ENCODE measurements at places on chromosomes 4 and X.

DNA sequence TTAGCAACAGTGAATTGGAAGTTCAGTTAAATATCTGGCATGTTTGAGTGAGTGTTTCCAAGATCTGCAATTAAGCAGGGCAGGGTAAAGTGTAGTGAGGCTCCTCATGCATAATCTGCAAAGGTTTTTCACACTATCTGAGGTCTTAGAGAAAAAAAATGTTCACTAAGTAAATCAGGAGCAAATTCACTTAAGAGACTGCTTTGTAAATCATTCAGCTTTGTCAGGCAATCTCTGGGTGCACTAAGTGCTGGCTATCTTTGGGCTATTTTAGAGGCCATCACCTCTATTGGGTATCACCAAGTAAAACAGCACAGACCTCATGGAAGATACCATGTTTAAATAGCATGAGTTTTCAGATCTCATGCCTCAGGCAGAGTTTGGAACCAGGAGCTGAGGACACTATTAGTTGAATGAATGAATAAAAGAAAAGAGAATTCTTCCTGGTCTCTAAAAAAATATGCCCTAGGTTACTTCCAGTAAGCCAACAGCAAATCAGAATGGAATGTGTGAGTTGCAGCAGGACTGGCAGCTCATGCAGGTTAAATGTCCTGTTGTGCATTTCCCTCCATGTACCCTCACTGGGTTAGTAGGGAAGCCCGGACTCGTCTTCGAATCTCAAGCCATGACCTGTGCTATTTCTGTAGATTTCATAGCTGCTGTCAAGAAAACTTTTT is 195.3 kb downstream of the KCNIP4 start:
- no peak for DNase-seq

GRCh38 chr4:114318309-114318708 is 280.3 kb upstream of the UGT8 start:
- DNase-seq, result no peak

GRCh38 chr4:64614276-64614675 is 205.0 kb upstream of the TECRL start:
- DNase-seq, result no peak

DNA sequence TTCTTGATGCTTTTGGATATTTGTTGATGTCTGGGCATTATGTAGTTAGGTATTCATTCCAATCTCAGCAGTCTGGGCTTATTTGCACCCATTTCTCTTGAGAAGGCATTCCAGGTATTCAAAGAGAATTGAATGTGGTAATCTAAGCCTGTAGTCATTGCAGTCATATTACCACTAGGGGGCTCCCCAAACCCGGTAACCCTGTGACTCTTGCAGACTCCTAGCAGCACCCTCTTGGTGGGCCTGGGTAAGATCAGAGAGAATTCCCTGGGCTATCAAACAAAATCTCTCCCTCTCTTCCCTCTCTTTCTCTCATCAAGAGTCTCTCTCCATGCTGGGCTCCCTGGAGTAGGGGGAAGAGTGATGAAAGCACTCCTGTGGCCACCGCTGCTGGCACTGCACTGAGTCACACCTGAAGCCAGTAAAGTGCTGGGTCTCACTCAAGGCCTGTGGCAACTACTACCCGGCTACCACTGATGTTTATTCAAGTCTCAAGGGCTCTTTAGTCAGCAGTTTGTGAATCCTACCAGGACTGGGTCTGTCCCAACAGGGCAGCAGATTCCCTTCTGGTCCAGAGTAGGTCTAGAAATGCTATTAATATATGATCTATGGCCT is 187.7 kb upstream of the NUDT10 start:
- DNase-seq, result no peak

DNA sequence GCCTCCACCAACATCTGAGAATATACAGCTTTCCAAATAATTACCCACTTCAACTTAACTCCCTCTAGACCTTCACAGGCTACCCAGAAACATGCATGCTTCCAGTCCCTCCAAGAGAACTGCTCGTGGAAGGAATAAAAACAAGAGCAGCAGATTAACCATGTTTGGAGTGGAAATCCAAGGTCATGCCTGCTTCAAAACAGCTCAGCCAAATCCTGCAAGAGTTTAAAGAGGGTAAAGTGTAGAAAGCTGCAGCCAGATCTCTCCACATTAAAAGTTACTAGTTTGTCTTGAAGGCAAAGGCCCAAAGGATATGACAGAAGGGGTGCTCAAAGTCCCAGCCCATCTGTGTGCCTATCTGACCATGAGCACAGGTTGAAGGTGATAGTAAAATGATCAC is 139.3 kb downstream of the RNF150 start:
- no peak for DNase-seq

DNA sequence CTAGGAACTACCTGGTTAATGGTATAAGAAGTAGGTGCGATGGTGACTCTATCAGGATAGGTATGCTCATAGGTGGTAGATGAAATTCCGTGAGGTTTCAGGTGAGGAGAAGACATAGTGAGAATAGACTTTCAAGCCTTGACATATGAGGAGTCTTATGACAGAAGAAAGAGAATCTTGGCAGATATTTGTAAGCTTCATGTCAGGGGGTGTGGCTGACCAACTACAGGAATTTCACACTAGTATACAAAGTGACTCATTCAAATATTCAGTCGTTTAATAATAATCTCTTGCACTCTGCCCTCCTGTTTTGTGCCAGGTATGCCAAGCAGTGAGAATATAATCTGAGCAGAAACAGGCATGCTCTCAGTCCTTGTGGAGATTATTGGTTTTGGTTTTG is 22.8 kb downstream of the PACRGL start:
- DNase-seq, result no peak

All from stimulated activated CD8-positive, alpha-beta memory T cell treated with anti-CD3 and anti-CD28 coated beads, Interleukin-2, amount 100 ng/mL, for 1 hour (primary cell).